Fibroblast of skin of scalp (primary cell): ENCODE measurements at places on chromosomes 4 and X.

DNA sequence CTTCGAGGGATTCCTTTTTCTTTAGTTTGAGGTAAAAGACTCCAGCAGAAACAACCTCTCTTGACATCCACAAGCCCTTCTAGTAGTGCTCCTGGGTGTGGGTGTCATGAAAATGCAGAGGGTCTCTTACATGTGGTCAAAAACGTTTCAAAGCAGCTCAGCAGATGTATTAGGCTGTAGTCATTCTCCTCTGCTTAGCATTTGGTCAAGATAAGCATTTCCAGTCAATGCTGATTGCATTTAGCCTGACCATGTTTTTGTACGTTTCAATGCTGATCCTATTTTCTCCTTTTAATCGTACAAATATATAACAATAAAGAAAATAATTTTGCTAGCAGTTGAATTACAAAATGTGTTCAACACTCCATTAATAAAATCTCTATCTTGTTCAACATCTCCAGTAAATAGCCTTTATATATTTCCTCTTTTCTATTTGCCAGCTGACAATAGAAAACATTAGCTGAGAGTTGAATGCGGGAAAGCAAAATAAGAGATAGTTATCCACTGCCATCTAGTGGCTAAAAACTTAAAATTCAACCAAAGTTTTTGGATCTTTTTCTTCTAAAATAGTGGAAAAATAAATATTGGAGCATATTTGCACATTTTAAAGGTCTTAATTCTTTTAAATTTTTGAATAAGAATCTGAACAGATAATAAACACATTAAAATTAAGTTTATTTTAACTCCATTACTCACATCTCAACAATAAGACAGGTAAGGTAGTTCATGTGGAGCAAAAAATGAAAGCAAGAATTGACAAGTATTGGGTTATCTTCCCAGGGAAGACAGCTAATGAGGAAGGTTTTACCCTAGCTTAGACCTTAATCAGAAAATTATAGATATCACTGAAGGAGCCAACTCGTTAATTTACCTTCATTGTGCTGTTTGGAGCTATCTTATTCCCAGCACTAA is 15.2 kb upstream of the PACRGL start:
- DNase-seq = peak; percentile 32

GRCh38 chr4:1310031-1310795 is 20.5 kb downstream of the MAEA start:
- DNase-seq = no peak

DNA sequence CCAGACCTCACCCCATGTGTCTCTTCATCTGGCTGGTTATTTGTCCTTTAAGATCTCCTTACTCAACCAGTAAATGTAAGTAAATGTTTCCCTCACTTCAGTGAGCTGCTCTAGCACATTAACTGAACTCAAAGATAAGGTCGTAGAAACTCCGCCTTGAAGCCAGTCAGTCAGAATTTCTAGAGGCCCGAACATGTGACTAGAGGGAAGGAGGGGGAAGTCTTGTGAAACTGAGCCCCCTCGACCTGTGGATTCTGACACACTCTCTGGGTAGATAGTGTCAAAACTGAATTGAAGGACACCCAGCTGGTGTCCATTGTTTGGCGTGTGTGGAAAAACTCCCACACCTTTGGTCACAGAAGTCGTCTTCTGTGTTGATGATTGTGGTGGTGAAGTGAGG is 933.9 kb downstream of the ADGRL3 start:
- DNase-seq = no peak

GRCh38 chr4:25302626-25303025 is 9.9 kb upstream of the ZCCHC4 start:
- DNase-seq = no peak

DNA sequence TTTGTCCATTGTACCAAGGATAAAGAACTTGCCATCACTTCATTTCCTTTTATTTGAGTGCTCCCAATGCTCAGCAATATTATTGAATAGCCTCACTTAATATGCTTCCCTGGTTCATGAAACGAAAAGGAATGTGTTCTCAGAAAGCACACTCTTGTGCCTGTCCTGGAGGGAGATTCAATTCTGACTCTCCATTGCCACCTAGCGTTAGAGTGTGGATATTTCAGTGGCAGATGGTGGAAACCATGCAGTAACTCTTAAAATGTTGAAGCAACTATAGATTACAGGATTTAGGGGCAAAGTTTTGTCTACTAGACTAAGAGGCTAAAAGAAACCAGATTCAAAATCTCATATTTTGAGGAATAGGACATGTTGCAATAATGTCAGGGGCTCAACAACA is 36.0 kb downstream of the GAB3 start:
- DNase-seq = peak; percentile 48

GRCh38 chr4:98659741-98660462 is 1.5 kb upstream of the TSPAN5 start:
- peak; percentile 35 for DNase-seq

GRCh38 chr4:1646690-1647089 is 37.4 kb downstream of the FAM53A start:
- no peak for DNase-seq

- no peak for DNase-seq
Measured at GRCh38 chr4:156954587-156954986, 17.0 kb downstream of the PDGFC start.

GRCh38 chr4:152094970-152095700 is 334.3 kb upstream of the GATB start:
- DNase-seq = peak; percentile 83

- DNase-seq = peak; percentile 46
Measured at GRCh38 chrX:2500803-2501558, at the start of the genes DHRSX and ZBED1. Gene DHRSX (minus strand): TSS chrX:2500976. CDS start chrX:2500925, 51 bp downstream. Gene ZBED1 (minus strand): TSS chrX:2500976. CDS start chrX:2490719, 10,257 bp downstream.

- peak; percentile 93 for DNase-seq
Measured at GRCh38 chrX:103453655-103454054, 65.6 kb downstream of the RAB40A start.

- DNase-seq = peak; percentile 87
Measured at GRCh38 chr4:7843831-7844593, 95.6 kb downstream of the AFAP1 start.

- no peak for DNase-seq
Measured at GRCh38 chr4:134708616-134709015, 507.0 kb upstream of the PABPC4L start.

- DNase-seq = peak; percentile 72
Measured at GRCh38 chr4:20493761-20494353, 206.4 kb upstream of the PACRGL start.

DNA sequence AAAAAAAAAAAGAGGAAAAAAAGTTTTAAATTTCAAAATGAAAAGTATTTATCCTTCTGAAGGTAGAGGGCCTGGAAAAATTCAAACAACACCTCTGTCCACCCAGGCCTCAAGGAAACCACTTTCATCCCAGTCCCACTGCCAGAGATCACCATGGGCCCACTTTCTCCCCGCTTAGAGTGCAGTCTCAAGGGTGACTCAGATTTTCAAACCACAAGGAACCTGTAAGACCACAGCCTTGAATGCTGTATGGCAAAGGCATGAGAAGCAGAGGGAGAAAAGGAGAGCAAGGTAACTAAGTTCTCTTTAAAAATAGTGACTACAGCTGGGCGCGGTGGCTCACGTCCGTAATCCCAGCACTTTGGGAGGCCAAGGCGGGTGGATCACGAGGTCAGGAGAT is 87.9 kb upstream of the PACRGL start:
- DNase-seq = no peak

- no peak for DNase-seq
Measured at GRCh38 chr4:138891631-138892031, 124.0 kb upstream of the NOCT start.

- no peak for DNase-seq
Measured at GRCh38 chrX:113473418-113473817, 632.8 kb upstream of the AMOT start.

GRCh38 chr4:127140306-127140705 is 492.5 kb upstream of the INTU start:
- DNase-seq = peak; percentile 33

GRCh38 chr4:14874990-14875389 is 127.3 kb upstream of the CPEB2 start:
- no peak for DNase-seq

DNA sequence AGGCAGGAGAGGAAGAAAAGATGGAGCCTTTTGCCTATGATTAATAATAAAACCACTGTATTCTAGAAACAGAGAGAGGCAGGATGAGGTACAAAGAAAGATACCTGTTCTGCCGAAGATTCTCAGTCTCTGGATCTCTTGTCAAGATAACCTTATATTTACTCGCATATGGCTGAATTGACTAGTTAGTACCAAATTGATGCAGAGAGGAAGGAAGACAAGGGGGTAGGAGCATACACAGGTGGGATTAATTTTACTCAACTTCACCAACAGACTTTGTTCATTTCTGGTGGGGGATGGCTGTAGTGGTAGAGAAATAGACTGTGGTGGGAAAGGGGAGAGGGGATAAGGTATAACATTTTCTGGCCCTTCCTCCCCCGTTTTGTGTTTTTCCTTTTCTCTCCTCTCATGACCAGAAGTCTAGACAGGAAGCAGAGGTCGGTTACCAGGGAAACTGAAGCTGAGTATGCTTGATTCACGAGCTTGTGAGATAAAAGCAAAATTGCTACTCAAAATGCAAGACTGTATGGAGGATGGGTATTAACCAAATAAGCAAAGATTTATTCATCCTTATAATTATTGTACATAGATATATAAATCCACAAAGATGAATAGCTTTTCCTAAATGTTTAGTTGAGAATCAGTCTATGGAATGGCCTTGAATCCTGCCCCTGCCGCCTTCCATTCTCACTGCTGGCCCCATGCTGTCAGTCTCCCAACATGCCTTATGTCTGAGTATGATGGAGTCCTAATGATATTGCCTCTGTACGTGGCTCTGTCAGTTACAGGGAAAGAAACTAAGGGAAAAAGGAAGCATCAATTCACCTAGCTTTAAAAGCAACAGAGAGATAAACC is 17.8 kb upstream of the PAGE2B start:
- no peak for DNase-seq

- no peak for DNase-seq
Measured at GRCh38 chrX:14902537-14902936, 29.3 kb downstream of the MOSPD2 start.

DNA sequence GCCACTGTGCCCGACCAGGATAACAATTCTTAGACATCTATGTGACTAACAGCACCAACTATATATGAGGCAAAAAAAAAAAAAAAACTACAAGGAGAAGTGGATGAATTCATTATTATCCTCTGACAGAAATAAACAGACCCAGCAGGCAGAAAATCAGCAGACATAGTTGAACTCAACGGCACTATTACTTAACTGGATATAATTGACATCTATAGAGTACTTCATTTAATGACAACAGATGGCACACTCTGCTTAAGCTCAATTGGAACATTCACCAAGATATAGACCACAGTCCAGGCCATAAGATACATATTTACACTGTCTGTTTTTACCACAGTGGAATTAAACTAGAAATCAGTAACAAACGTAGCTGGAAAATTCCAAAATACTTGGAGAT is 13.3 kb downstream of the CLDN22 start:
- DNase-seq = no peak

DNA sequence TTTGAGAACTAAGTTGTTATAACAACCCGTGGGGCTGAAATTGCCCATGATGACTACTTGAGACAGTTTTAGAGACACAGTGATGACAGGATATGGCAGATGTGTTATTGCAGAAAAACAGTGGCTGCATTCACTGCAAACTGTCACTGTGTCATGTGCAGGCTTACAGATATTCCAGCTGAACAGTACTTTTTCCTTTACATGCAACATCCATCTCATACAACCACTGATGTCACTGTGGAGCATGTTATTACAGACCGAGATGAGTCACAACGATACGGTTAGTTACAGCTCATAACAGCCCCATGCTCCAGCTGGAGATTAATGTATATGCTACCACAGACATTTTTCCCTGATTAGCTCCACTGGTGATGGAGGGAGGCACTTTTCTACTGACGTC is 207.4 kb downstream of the TMA16 start:
- peak; percentile 23 for DNase-seq

GRCh38 chr4:15765910-15766697 is 12.0 kb upstream of the CD38 start:
- DNase-seq = no peak

- peak; percentile 22 for DNase-seq
Measured at GRCh38 chr4:109079731-109080130, 222.7 kb downstream of the COL25A1 start.

DNA sequence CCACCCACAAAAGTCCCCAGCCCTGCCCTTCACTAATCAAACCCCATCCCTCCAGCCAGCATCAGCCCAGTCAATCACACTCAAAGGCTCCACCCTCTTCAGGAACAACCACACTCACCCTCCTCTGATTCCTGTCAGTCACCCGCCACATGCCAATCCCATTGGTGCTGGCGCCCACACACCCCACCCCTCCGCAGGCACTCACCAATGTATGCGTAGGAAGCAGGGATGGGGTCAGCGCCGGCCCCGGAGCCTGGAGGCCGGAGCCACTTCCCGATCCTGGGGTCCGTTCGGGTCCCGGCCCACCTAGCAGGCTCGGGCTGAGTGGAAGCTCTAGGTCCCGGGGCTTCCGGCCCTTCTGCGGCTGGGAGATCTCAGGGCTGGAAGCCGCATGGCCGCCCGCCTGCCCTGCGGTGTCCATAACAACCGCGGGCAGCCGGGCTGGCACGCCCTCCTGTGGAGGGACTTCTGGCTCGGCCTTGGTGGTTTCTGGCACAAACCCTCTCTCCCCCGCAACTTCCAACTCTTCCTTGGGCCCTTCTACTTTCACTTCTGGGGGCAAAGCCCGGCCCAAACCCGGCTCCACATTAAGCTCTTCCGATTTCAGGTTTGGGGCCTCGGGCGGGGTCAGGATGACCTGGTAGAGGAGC is 7.9 kb upstream of the CFP start:
- DNase-seq = no peak

- peak; percentile 89 for DNase-seq
Measured at GRCh38 chrX:115058276-115058675, 40.9 kb upstream of the IL13RA2 start.

DNA sequence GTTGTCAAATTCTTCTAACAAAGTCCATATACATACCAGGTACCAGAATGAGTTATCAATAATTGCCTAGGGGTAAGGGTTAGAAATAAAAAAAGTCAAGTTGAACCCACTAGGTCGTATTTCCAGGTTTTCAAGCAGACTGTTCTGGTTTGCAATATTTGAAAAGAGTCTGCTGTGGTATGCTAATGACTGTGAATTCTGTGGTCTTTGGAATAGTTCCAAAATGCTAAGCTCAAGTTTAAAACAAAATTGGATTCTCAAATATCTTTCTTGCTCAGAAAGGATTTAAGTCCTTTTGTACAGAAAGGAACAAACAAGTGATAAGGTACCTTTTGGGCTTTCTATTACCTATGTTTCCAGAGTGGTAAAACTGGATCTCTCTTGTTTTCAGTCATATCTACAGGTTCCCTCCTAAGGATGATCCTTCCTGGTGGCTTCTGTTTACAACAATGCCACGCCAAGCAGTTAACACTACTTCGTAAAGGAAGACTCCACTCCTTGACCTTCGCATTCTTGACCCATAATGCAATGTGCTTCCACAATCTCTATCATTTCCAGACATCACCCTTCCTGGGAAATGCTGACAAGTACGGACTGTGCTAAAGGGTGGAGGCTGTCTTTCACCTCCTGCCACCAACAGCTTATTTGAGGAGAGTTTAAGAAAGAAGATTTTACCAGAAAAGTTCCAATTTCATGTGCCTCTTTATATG is 531.7 kb upstream of the FTHL17 start:
- peak; percentile 63 for DNase-seq
